ENCODE measurements at places on chromosomes 2 and 18.

- DNase-seq: no peak
Observed at GRCh38 chr2:108594132-108594981, 60.1 kb downstream of the LIMS1 start.

DNA sequence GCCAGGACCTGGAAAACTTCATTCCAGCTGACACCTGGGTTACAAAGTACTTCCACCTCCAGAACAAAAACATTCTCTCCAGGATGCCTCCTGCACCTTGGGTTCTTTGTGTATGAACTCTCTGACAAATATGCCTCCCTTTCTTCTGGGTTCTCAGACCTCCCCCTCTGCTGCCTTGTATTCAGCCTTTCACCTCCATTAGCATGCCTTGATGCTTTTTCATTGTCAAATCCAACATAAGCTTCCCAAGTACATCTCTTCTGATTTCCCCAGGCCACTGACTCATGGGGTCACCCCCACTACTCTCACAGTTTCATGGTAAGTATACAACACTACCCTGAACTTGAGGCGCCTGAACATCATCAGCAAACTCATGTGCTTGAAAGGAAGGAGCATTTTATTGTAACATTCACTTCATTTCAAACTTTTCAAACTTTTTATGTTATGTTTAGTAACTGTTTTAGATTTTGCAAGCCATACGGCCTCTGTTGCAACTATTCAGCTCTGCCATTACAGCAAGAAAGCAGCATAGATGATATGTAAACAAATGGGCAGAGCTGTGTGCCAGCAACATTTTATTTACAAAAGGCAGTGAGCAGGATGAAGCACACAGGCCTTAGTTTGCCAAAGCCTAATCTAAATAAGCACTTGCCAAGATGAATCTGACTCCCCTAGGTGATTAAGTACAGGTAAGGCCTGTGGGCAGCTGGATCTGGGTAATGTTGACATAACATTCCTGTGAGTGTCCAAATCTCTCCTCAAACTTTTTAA is 32.5 kb upstream of the MRPS9 start:
- DNase-seq: no peak

DNA sequence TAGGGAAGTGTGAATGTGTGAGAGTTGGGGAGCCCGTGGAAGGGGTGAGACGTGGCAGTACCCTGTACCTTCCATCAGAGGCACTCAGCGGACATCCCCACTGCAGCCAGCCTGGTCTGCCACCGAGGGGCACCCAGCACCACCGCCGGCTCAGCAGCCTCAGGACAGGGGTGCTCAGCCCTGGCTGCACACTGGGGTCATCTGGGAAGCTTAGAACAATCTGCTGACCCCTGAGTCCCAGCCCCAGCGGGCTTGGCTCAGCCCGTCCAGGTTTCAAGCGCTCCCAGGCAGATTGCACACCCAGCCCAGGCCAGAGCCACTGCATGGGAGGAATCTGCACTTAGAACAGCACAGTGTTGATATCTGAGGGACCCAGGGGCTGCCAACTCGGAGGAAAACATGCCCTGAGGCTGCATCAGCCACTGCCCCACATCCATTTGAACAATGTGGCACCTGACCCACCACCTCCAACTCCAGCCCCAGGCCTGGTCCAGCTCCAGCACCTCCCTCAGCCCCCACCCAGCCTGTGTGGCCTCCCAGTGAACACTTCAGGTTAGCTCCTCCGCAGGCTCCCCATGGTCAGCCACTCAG is 147.1 kb upstream of the OTOS start:
- DNase-seq: no peak

- DNase-seq: no peak
Observed at GRCh38 chr2:160813506-160813858, 319.9 kb upstream of the RBMS1 start.

GRCh38 chr2:8154936-8155335 is 526.9 kb upstream of the ID2 start:
- DNase-seq: no peak

Measured in activated B cell treated with CpG ODN at 0.5 μM for 24 hours (primary cell).